ENCODE measurements at places on chromosomes 3 and 15.
A peak's percentile ranks its signal among the peaks of the same experiment; 100 is the strongest.

GRCh38 chr3:56989977-56990640 lies 70.4 kb upstream of the SPATA12 start:
- no peak for DNase-seq

- DNase-seq = no peak
Observed at GRCh38 chr3:158839966-158840365, 38.1 kb downstream of the MFSD1 start.

DNA sequence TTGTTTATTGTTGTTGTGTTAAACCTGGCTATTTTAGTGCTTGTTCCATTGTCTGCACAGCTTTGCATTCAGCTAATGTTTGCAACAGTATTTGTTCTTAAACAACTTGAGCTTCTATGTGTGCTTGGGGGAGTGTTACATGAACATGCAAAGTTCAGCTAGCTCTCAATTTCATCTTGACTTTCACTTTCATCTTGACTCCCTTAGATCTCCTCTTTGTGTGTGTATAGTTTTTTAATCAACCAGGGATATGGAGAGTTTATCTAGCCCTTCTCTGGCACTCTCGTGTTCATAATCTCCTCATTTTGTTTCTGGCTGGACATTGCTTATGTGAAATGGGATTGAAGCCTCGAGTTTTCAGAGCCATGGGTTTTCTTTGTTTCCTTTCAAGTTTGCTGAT lies 212.4 kb upstream of the ZBTB20 start:
- no peak for DNase-seq

DNA sequence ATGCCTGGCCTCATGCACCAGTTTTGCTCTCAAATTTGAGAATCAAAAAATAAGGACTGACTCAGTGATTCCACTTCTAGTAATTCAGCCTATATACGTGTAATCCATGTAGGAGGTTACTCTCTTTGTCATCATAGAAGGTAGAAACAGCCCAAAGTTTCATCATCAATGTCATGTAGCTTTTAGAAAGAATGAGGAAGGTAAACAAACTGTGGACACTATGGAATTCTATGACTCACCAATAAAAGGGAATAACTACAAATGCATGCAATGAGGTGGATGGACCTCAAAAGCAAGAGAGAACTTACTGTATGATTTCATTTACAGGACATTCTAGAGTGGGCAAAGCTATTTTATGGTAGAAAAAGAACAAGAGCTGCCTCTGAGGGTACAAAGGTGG lies 93.2 kb upstream of the LRIG1 start:
- DNase-seq = peak; percentile 40

GRCh38 chr15:71708741-71709140 lies 101.6 kb upstream of the NR2E3 start:
- DNase-seq = no peak

- no peak for DNase-seq
Observed at GRCh38 chr3:106529738-106530137, 660.9 kb upstream of the CBLB start.

- DNase-seq = peak; percentile 60
Observed at GRCh38 chr3:107217172-107217571, 160.1 kb upstream of the CCDC54 start.

GRCh38 chr3:181626036-181626435 lies 85.7 kb upstream of the SOX2 start:
- DNase-seq = no peak

GRCh38 chr3:135081451-135081850 lies 286.4 kb downstream of the EPHB1 start:
- no peak for DNase-seq

- no peak for DNase-seq
Observed at GRCh38 chr3:128873244-128874022, 6.0 kb upstream of the ACAD9 start.

GRCh38 chr3:47409688-47410416 lies 29.0 kb downstream of the PTPN23 start:
- DNase-seq = no peak

GRCh38 chr3:149971403-149972075 lies 844 bp upstream of the PFN2 start:
- no peak for DNase-seq

- no peak for DNase-seq
Observed at GRCh38 chr3:37963016-37963415, 27.6 kb upstream of the VILL start.

DNA sequence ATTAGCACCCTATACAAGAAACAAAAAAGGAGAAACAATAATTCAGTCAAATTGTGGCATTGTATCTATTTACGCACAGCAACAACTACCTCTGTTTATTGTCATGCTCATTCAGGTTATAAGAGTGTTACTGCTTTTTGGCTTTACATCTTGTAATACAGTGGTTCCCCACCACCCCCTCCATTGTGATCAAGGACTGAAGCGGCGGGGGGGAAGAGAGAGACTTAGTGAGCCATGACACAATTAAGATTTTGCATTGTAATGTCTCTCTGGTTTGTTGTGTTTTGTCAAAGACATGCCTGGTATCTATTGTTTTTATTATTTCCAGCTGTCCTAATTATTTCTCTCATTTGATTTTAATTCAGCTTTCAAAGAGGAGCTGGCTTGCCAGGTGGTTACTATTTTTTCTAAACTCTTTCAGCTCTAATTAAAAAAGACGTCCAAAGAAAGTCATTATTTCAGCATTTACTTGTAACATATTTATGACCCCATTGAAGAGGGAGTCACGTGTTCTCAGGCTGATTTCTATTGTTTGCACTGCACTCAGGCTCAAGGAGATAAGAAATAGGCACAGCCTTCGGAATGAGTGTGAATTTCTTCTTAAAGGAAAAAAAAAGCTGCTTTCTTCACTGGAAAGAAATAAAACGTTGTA lies 234.4 kb upstream of the TBL1XR1 start:
- no peak for DNase-seq

GRCh38 chr3:117563063-117563462 lies 853.5 kb downstream of the TUSC7 start:
- DNase-seq = no peak

DNA sequence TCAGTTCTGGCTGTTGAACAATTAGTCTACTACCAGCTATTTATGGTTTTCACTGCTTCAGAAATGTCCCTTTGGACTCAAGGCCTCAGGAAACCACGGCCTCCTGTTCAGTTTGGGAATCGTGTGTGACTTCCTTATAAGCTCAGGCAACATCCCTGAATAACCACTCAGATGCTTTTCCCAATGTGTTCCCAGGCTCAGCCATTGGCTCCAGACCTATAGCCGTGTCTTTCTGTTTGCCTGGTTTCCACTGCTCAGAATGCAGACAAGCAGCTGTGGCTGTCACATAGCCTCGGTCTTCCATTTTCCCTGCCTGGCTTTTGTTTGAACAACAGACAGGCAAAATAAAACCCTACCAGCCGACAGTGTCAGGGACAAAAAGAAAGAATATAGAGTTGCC lies 63.2 kb upstream of the ATP2B2 start:
- DNase-seq = no peak

DNA sequence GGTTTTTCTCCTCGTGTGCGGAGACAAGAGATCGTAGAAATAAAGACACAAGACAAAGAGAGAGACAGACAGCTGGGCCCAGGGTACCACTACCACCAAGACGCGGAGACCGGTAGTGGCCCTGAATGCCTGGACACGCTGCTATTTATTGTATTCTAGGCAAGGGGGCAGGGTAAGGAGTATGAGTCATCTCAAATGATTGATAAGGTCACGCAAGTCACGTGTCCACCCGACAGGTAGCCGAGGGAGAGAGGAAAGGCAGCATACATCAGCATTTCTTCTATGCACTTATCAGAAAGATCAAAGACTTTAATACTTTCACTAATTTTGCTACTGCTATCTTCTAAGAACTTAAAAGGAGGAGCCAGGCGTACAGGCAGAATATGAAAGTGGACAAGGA lies 28.2 kb downstream of the MYL3 start:
- DNase-seq = no peak

- DNase-seq = no peak
Observed at GRCh38 chr3:60386306-60386705, 864.9 kb downstream of the FHIT start.

- DNase-seq = no peak
Observed at GRCh38 chr3:81439108-81439507, 322.3 kb downstream of the GBE1 start.

DNA sequence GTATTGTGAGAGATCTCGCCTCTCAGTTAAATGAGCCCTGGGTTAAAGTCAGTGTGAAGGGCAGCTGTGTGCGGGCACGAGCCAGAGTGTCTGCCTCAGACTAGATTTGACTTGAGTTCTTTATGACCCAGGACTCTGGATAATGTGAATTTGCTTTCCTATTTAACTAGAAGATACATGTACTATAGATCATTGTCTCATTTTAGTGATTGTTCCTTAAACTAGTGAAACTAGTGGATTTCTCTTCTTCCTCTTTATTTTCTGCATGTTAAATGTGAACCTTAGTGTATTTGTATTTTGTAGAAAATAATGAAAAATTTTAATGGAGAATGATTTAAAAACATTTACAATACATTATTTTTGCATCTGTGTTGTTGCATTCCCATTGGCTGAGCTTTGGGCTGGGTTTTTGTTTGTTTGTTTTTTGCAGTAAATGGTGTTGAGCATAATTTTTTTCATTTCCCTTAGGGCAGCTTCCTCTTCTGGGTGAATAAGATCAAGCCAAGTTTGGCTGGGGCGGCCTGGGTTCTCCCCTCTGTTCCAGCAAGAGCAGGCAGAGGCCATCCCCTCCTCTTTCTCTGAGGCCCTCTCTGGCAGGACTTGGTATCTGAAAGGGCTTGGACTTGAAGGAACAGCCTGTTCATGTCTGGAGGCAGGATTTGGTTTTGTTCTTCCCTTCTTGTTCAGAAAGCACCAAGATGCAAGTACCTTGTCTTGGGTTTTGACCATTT lies 15.0 kb downstream of the GCSAM start:
- no peak for DNase-seq

DNA sequence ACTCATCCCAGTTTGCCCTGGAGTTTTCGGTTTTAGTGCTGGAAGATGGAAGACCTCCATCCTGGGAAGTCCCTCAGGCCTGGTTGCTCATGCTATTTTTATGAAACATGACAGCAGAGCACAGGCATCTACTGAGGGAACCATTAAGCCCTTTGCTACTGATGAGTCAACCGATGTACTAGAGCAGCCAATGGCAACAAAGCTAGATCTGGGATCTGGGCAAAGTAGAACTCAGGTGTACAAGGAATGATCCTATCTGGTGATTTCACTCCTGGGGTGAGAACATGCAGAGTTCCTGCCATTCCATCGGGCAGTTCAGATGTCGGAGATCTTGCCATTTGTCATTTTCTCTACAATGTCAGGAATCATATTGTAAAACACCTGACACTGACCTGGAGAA lies 166.2 kb upstream of the NSMCE3 start:
- no peak for DNase-seq

DNA sequence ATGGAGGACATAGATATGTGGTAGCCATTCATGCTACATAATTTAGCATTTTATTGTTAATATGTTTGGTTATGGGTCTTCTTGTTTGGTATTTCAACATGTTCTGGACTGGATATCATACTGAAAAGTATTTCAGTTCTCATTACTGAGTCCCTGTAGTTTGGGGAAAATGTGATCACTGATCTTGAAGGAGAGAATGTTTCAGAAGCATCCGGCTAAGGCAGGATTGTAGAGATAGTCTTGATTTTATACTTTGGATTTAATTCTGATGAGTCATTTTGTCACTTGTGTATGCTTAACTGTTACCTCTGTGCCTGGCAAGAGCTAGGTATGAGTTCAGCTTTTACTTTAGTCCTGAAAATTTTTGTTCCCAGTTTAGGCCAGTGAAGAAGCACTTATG lies 7.1 kb downstream of the CHD2 start:
- DNase-seq = no peak

DNA sequence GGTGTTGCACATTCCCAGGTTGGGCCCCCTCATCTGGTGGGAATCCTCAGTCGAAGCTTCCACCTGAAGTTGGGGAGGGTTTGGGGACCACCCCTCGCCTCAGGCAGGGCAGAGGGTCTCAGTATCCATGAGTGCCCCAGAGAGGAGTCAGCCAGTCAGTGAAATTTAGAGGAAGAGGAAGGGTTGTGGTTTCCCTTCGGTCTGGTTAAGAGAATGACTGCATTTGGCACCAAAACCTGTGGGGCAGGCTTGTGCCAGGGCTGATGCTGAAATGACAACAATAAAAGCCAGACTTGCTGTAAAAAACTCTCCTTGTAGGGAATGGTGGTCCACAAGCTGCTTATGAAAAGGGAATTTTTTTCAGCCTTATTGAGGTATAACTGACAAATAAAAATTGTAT lies 22.6 kb downstream of the LMCD1 start:
- no peak for DNase-seq

- DNase-seq = no peak
Observed at GRCh38 chr15:76334438-76335306, 1.9 kb upstream of the ISL2 start.

DNA sequence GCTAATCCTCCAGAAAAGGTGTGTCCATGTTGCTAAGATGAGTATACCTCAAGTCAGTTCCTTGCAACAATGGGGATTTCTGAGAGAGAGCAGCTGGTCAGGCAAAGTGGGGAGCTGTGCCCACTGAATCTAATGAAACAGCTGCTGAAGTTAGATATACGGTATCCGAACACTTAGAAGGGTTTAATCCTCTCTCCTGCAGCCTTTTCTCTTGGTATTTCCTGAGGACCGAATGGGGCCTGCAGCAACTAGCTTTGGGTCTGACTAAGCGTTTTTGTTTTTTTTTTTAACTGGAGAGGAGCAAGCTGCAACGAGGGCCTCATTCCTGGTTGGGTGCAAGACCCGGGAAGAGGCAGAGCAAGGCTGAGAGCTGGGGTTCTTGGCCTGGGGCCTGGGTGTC lies 37.6 kb upstream of the BNC1 start:
- DNase-seq = no peak

GRCh38 chr15:82303956-82304777 lies 41.5 kb downstream of the SAXO2 start:
- DNase-seq = no peak

GRCh38 chr15:74845208-74845568 lies 2.2 kb upstream of the ULK3 start:
- DNase-seq = no peak

DNA sequence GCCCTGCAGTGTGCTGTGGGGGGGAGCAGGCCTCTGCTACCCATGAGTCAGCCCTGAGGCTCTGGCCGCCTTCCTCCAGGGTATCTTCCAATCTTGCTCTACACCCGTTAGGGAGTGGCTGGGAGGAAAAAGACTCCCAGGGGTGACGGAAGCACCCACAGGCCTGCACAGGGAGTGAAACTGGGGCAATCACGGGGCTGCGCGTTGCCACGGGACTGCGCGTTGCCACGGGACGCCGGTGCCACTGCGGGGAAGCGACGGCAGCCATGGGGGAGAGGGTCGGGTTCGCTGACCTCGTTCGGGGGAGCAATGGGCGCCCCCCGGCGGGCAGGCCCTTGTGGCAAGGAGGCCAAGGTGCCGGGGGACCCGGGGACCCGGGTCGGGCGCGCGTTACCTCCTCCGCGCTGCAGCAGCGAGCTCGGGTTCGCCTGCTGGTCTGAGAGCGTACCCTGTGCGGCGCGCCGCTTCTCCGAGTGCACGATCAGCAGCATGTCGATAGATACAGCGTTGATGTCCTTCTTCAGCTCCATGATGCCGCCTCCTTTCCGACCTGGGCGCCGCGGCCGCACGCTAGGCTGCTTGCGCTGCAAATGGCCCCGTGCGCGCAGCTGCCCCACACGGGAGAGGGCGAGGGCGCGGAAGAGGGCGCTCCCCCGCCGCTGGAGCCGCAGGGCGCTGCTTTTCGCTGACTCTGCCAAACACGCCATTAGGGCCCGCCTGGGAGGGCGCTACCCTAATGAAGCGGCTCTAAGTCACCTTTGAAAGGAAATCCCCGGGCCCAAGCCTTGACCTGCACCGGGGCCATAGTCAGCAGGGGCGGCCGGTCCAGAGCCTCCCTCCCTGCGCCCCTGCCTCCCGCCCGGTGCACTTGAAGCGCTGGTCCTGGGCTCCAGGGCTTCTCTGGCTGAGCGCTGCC lies at the start of gene KY:
Gene KY (minus strand): TSS at position 592 of the 916 bp plus-strand sequence. CDS start 62 bp downstream, at position 530.
- no peak for DNase-seq

GRCh38 chr3:123369085-123369484 lies 79.8 kb downstream of the ADCY5 start:
- no peak for DNase-seq
